Activated CD4-positive, CD25-positive, alpha-beta regulatory T cell (primary cell): ENCODE measurements at places on chromosomes 2 and 18.

- DNase-seq: no peak
These were observed 13.9 kb downstream of the SCYGR8 start for GRCh38 chr2:227759411-227760118.

DNA sequence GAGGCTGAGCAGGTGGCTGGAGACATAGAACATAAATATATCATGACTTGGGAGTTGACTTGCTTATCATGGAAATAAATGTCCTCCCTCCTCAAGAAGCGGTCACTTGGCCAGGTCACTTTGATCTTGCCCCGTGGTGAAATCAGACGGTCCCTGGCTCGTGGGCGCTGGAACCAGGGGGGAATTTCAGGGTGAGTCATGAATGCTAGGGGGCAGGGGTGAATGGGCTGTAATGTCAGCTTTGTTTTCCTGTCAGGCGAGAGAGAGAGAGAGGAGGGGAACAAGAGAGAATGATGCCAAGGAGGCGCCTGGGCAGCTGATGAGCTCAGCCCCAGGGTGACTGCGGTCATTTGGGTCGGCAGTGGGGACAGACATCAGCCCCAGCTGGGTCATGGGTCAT, 47.7 kb downstream of the RRM2 start:
- DNase-seq: no peak

GRCh38 chr2:11022591-11023273, 111.0 kb downstream of the KCNF1 start:
- DNase-seq: no peak

DNA sequence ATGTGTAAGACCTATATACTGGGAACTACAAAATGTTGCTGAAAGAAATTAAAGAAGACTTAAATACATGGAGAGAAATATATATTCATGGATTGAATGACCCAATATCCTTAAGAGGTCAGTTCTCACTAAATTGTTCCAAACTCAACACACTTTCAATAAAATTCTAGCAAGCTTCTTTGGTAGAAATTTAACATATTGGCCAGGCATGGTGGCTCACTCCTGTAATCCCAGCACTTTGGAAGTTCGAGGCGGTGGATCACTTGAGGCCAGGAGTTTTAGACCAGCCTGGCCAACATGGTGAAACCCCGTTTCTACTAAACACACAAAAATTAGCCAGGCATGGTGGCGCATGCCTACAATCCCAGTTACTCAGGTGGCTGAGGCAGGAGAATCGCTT, 33.6 kb upstream of the MYCN start:
- DNase-seq: no peak

DNA sequence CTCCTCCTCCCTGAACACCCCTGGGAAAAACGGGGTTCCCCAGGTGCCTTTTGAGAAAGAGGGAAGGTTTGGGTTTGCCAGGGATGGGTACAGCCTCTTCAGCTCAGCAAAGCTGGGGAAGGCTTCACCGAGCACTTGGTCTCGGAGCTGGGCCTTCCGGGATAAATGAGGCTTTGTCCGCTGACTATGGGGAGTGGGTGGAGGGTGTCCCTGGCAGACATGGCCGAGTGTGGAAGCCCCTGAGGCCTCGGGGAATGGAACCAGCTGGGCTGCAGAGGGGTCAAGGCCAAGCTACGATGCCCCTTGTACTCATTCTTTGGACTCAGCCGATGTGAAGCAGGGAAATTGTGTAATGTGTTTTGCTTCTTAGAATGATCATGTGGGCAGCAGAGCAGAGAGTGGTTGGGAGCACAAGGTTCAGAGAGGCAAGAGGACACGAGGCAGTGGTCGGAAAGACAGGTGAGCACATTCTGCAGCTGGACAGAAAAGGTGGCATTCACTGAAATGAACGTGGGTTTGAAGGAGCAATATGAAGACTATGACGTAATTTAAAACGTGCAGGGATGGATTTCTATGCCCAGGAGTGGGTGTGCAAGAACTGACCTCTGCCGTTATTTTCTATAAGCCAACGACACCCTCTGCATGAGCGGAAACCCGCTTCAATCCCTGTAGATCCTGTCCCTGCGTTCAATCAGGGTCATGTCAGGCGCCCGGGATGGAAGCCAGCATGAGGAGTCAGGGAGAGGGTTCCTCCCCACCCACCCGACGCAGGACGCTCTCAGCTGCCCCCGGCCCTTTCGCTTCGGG, 142.6 kb downstream of the PXDN start:
- no peak for DNase-seq

DNA sequence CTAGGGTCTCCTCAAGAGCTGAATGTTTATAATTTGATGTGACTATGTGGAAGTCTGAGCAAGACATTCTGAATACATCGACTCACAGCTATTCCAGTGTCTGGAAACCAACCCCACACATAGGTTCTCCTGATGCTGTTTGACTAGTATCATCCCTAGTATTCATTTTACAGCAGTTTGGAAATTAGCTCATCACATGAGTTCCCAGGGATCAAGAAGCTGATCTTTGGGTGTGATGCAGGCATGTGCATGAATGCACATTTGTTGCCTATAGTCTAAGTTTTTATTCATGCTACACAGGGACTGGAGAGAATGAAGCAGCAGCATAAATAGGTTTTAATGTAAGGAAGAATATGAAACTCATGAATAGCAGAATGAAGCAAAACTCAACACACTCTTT, 284.3 kb upstream of the SPRED2 start:
- DNase-seq: no peak

DNA sequence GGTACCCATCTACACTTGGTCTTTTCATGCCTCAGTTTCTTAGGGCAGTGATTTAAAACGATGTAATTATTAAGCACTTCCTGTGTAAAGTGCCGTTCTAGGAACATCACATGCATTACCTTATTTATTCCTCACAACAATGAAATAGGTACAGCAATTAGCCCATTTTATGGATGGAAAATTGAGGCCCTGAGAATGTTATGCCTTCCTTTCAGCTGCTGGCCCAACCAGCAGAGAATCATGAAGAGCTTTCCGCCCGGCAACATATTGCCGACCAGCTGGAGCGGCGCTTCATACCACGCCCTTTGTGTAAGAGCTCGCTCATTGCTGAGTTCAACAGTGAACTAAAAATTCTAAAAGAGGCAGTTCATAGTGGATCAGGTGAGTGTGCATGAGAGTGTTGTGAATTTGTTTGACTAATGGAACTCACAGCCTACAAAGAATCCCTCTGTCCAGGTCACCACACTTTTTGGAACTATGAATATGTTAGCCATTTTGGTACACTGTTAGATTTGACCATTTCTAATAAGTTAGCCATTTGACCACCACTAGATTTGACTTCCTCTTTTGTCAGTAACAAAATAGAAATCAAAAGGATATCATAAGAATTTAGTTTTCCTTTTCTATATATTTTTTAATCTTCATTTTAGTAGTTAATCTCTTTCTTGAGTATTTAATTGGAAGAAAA, 25.6 kb upstream of the RPE start:
- no peak for DNase-seq
